ENCODE measurements at places on chromosomes 1 and 21.

- no peak for DNase-seq
Measured at GRCh38 chr1:84156210-84156621, 12.1 kb downstream of the PRKACB start.

DNA sequence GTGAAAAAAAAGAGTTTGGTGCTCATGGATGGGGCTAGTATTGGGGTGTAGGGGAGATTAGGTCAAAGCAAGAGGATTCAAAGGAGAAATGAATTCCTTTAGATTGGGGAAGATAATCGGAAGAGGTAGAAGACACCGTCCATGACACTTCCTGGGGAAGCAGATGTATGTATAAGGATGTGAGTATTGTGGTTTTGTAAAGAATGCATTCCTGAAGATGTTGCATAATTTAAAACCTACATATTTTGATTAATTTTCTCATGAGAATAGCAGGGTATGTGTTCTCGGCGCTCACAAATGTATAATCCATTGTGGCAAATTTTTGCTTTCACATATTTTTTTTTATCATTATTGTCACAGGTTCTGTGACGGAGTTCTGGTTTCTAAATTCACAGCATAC is 5.5 kb upstream of the LGALS8 start:
- no peak for DNase-seq

DNA sequence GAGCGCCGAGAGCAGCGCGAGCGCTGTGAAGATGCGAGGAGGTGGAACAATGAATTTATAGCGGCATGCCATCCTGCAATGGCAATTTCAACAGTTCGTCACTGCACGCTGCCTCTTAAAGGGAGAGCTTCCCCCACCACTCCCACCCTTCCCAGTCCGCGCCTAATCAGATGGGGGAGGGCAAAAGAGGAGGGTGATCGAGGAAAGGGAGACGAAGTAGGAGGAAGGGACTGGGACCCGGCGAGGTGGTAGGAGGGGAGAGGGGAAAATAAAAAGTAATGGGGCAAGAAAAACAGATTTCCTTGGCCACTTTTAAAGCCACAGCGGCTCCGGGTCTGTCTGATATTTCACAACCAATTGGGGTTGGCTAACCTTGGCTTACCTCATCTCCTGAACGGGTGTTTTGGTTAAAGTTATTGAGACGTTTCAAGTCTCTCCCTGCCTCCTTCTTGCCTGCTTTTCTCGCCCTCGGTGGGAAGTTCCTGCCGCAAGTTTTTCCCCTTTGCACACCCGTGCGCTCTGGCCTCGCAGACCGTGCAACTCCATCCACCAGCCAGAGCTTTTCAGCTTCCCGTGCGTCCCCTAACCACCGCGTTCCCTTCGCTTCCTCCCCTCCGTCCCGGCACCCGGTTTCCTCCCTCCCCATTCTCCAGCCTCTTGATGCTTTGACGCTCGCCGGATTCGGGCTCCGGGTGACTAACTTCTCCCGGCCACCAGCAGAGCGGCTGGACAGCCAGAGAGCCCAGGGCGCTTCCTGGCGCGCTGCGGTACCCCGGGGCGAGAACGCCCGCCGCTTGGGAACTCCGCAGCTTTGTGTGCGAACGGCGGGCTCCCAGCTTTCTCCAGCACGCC is at the start of gene ADAMTS5:
Gene ADAMTS5 (minus strand): TSS at position 27 of the 852 bp plus-strand sequence. CDS start 697 bp downstream, outside the sequence.
- DNase-seq, result no peak

DNA sequence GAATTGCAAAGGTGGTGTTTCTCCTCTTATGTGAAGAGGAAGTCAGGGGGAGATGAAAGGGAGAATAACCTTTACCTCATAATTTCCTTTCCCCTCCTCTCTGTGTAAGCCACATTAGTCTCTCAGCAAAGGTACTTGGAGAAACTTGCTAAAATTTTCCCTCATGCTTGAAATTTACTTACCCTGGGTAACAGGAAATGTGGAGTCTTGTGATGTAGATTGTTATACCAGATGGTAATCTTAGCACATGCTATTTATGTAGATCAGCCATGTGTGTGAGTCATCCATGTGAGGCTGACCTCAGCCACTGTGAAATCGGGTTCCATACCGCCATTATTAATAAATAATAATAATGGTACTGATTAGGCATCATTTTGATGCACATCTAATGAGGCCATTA is 128.4 kb downstream of the TGFB2 start:
- no peak for DNase-seq

DNA sequence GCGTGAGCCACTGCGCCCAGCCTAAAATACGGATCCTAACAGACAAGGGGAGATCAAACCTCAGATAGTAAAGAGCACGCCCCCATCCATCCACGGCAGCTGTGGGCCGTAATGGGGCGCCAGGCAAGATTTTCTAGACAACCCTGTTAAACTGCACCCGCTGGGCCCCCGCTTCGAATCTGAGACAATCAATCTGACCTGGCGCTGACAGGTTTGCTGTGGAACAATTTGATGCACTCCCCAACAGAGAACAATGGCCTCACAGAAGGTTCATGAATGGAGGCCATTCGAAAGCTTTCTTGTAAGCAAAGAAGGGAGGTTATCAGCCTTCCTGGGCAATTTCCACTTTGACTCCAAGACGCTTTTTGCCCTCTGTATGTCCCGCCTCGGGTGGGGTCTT is 30.5 kb downstream of the CLSTN1 start:
- DNase-seq, result no peak

- DNase-seq, result no peak
Measured at GRCh38 chr1:178371235-178371634, 125.5 kb downstream of the CLEC20A start.

- DNase-seq, result no peak
Measured at GRCh38 chr1:243837907-243838535, 12.0 kb downstream of the AKT3 start.

GRCh38 chr1:244388961-244389360 is 62.7 kb downstream of the ADSS2 start:
- no peak for DNase-seq

GRCh38 chr1:222656391-222657155 is 38.7 kb downstream of the MIA3 start:
- no peak for DNase-seq

GRCh38 chr21:15534450-15534886 is 195.3 kb upstream of the USP25 start:
- no peak for DNase-seq

DNA sequence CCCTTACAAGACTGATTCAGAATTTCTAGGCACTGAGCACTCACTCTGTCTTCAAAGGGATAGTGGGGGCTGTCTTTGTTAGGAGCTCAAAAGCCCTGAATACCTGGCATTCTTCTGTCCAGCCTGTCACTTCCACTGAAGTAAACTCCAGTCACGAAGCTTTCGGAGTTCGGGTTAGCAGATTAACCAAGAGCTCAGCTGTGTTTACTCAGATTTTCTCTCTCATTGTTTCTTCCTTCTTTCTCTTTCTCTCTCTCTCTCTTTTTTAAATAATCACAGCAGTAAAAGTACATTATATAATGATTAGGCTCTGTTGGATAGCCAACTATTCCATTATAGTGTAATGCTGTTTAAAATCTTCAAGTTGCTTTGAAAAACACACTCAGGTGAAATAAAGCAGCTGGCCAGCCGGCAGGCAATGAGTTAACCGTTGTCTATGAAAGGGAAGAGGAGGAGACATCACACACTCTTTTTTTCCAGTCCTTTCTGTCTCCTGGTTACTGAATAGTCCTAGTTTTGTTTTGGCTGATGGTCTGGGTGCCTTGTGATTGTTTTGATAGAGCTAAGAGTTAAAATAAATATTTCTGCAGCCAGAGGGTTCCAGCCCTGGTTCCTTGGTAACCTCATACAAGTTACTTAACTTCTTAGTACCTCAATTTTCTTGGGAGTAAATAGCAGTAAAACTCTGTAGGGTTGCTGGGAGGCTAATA is 89.8 kb downstream of the ADSS2 start:
- DNase-seq, result no peak

DNA sequence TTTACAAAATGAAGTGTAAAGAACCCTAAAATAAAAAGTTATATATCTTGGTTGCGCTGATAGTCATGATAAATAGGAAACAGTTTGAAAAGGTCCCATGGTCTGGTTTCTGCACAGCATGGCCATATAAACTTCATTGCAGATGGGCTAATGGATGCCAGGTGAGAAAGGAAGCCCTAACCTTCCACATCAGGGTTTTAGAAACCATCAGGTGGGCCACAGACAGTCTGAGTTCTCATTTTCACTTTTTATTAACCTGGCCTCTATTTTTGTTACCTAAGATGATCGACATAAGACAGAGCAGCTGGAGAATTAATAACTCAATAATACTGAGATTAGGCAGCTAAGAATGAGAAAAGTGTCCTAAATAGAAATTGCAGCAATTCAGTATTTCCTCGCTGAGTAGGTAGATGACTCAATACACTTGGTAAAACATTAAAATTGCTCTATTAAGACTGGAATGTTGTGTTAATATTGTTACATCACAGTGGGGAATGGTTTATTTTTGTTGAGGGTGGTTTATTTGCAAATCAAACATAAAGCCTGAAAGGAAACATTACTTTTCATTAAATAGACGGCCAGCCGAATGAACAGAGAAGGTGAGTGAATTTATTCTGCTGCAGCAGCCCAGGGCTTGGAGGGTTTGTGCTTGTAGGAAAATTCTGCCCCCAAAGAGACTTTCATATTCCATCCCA is 21.1 kb downstream of the C1orf21 start:
- no peak for DNase-seq

DNA sequence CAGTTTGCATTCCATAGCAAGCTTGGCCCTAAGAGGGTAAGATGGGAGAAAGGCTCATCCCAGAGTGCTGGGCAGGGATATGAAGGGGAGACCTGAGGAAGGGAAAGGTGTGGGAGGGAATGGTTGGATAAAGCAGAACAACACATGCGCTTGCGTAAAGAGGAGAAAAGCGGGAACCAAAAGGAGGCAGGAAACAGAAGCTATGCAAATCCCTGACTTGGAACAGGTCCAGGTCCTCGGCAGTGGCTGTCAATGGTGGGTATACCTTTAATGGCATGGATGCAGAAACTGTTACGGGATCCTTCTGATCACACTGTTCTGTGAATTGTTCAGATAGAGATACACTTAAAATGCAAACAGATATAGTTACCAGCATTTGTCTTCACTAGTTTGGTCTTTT is 455.6 kb downstream of the SIPA1L2 start:
- no peak for DNase-seq

DNA sequence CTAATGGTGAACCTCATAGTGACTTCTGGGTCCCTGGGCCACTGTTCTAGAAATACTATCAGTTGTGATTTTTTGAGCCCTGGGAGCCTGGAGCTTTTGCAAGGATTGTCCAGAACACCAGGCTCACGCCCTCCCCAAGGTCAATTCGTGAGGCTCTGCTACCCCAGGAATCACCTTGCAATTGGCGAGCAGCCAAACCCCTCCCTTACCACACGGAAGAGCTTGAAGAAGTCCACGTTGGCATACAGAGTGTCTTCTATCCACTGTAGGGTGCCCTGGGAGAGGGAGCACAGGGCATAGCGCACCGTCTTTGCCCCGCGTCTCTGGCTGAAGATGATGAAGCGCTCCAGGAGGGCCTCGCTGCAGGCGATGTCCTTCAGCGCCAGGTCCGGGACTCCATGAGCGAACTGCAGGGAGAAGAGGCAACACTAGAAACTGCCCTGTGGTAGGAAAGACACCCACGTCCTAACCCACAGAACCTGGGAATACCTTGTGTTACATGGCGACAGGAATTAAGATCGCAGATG is 22.3 kb downstream of the ABCA4 start:
- no peak for DNase-seq

DNA sequence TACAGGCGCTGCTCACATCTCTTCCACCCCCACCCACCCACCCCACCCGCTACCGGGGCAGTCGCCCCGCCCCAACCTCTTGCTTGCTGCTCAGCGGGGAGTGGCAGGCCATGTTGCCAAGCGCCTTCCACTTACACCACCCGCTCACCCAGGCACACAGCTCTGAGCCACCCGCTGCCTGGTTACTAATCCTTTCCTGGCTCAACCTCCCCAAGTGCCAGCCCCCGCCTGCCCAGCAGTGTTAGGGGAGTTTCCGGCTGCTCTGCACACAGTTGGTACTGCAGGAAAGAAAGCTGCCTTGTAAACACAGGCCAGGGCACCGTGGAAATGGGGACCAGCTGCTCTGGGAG is 56.2 kb downstream of the LACTBL1 start:
- no peak for DNase-seq

GRCh38 chr21:29975776-29976175 is 36.0 kb upstream of the GRIK1 start:
- no peak for DNase-seq

DNA sequence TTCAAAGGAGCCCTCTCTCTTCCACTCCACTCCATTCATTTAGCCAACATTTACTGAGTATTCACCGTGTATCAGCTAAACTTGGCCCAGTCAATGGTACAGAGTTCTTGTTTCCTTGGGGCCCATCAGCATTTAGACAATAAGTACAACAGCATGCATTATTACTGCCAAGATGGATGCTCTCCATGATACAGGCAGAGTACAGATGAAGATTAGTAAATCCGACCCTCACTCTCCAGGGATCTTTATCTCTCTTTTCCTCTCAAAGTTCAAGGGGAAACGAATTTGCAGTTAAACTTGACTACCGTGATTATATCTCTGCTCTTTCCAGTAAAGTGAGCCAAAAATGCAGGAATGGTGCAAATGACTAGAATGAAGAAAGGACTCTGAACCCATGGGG is 184.6 kb upstream of the DUSP10 start:
- no peak for DNase-seq

DNA sequence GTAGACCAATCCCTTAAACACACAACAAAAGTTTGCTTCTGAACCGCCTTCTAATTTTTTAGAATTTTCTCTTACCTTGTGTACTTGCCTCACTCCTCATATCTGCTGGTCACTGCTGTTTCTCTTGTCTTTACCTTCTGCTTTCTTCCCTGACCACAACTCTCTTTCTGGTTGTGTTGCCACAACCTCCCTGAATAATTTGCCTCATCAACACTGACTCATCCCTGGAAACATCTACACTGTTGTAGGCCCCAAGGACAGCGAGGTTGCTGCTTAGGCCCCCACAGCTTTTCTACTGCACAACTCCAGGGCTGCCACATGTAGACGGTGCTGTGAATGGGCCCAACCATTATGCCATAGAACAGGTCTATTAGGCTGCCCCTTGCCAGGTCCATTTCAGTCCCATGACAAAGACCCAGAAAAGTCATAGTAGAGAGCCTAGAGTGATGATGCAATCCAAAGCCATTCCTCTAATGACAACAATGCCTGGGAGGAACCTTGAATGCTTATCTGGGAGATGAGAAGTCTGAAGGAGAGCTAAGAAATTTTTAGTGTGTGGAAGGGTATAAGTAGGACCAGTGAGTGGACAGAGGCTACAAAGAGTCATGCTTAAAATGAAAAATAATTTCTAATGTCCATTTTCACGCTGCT is 36.6 kb upstream of the LCE5A start:
- no peak for DNase-seq

- DNase-seq, result no peak
Measured at GRCh38 chr1:201603613-201604232, 64.8 kb downstream of the NAV1 start.

GRCh38 chr1:220369511-220369910 is 97.3 kb upstream of the RAB3GAP2 start:
- DNase-seq, result no peak

DNA sequence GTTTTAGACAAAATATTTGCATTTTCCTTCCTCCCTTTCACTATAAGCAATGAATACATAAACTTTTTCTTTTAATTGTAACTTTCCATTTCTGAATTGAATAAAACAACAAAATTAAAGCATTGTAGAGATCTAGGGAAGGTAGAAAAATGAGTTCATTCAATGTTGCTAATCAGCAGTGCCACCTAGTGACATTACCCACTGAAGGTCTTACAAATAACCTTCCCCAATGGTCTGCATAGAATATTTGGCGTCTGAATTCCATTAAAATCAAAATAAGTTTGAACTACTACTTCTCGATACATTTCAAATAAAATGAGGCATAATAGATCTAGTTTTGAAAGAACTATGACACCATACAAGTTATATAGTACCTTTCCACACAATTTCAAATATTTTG is 19.6 kb downstream of the FH start:
- no peak for DNase-seq

All from stimulated activated CD8-positive, alpha-beta memory T cell treated with anti-CD3 and anti-CD28 coated beads, Interleukin-15, amount 100 ng/mL, for 48 hours (primary cell).